Thyroid gland (tissue), 4 donors: ENCODE measurements at places on chromosomes 11 and 22. TPM values are rescaled to one million over a fixed set of nuclear protein-coding genes. Genes with fewer than 3 reads are reported as not detected.

Gene HOATZ
- not detected for total RNA-seq

GRCh38 chr11:45301537-45302246 lies 15.6 kb upstream of the SYT13 start:
- H3K27me3 ChIP-seq = no peaks in the 10 kb centered on the region
- no peak for DNase-seq
- no peaks in the 10 kb centered on the region for H3K4me1 ChIP-seq
- H3K27ac ChIP-seq = no peak overlapping the region
- H3K4me3 ChIP-seq = no peak overlapping the region

GRCh38 chr11:202490-202889 lies 4.7 kb downstream of the BET1L start:
- no peak for DNase-seq
- no peaks in the 10 kb centered on the region for H3K27me3 ChIP-seq
- H3K4me1 ChIP-seq = peaks cover 9% of the 10 kb centered on the region
- no peak overlapping the region for H3K27ac ChIP-seq
- no peak overlapping the region for H3K4me3 ChIP-seq

DNA sequence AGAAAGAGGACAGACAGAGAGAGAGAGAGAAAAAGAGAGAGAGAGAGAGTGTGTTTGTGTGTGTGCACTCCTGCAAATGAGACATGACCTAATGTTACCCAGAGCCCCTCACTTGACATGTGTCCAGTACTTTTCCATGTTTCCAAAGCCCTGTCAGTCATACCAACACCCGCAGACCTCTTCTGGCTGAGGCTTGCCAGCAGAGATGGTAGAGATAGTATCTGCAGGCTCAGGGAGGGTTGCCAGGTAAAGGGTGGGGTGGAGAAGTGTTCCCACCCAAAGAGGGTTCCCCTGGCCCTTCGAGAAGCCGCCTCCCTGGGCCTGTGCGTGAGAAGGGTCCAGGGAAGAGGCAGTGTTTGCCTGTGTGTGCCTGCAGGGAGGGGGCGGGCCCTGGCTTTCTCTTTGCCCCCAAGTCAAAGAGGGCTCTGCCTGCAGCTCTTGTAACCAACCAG lies 40.7 kb downstream of the POU2F3 start:
- peaks cover 16% of the 10 kb centered on the region for H3K4me1 ChIP-seq
- peak; percentile 66 for DNase-seq
- H3K36me3 ChIP-seq = no peaks in the 10 kb centered on the region
- no peak overlapping the region for H3K4me3 ChIP-seq

- no peak overlapping the region for H3K4me3 ChIP-seq
- no peaks in the 10 kb centered on the region for H3K27me3 ChIP-seq
- no peak overlapping the region for H3K27ac ChIP-seq
Observed at GRCh38 chr11:72352859-72353551, 81.3 kb downstream of the CLPB start.

DNA sequence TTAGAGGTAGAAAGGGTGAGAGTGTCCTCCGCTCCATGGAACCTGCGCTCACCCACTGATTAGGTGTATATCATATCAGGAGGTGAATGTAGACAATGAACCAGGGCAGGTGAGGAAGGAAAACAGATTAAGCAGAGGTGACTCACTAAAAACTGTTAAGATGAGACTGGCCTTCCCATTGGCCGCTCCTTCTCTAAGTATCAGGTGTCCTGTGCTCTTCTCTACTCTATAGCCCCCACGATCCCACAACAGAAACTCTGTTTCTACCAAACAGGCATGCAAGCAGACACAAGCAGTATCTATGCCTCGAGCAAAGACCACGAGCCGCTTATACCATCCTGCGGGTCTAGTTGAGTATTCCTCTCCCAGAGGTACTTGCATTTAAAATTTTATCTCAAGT lies 103.1 kb downstream of the SNX19 start:
- no peak overlapping the region for H3K4me3 ChIP-seq
- H3K4me1 ChIP-seq = no peaks in the 10 kb centered on the region
- H3K27me3 ChIP-seq = no peaks in the 10 kb centered on the region
- H3K36me3 ChIP-seq = no peaks in the 10 kb centered on the region
- no peak overlapping the region for H3K27ac ChIP-seq

DNA sequence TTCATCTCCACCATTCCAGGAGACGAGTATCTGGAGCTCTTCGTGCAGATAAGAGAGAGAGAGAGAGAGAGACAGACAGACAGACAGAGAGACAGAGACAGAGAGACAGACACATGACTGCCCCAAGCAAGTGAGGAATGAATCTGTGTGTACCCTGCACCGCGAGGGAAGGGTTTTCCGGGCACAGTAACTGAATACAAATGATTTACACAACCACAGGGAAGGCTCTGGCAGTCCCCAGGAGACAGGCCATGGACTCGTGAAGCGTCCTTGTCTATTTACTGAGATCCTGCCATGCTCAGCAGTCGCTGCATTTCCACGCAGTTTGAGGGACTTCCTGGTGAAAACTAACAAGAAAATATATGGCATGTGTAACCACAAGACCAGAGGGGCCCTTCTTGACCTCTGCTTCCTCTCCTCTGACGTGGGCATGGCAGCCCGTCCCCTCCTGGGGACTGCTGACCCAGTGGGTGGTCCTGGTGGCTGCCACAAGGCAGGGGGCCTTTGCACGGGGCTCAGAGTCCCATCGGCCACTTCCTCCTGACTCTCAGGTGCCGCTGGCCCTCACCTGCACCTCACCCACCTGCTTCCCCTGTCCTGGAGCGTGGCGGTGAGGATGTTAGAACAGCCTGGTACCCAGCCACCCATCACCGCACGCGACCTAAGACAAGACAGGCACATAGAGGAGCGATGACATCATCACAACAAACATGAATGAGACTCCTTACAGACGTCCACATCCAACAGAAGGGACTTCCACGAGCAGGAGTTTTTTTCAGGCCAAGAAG lies 75.9 kb downstream of the PHF21B start:
- no peaks in the 10 kb centered on the region for H3K27me3 ChIP-seq
- H3K4me1 ChIP-seq = peaks cover 12% of the 10 kb centered on the region
- DNase-seq = no peak
- no peak overlapping the region for H3K4me3 ChIP-seq
- no peak overlapping the region for H3K27ac ChIP-seq
- H3K36me3 ChIP-seq = no peaks in the 10 kb centered on the region

Gene AGBL2
- 1.1 TPM for total RNA-seq

DNA sequence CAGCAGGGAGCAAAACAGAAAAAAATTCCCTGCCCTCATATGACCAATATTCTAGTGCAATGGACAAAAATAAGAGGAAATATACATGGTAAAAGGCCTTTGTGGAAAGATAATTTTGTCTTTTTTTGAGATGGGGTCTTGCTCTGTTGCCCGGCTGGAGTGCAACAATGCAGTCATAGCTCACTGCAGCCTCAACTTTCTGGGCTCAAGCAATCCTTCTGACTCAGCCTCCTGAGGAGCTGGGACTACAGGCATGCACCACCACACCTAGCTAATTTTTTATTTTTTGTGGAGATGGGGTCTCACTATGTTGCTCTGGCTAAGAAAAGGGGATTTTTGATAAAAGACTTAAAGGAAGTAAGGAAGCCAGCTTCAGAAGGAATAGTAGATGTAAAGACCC lies 25.7 kb upstream of the DDX10 start:
- no peak overlapping the region for H3K4me3 ChIP-seq
- H3K27me3 ChIP-seq = no peaks in the 10 kb centered on the region
- H3K27ac ChIP-seq = no peak overlapping the region
- no peaks in the 10 kb centered on the region for H3K4me1 ChIP-seq
- H3K36me3 ChIP-seq = no peaks in the 10 kb centered on the region

Gene TMPRSS5
- total RNA-seq = not detected

- no peaks in the 10 kb centered on the region for H3K36me3 ChIP-seq
- no peak overlapping the region for H3K27ac ChIP-seq
- peaks cover 4% of the 10 kb centered on the region for H3K4me1 ChIP-seq
Observed at GRCh38 chr11:12963792-12964536, 45.2 kb upstream of the RASSF10 start.

Gene RBM7
- total RNA-seq = 30.1 TPM

DNA sequence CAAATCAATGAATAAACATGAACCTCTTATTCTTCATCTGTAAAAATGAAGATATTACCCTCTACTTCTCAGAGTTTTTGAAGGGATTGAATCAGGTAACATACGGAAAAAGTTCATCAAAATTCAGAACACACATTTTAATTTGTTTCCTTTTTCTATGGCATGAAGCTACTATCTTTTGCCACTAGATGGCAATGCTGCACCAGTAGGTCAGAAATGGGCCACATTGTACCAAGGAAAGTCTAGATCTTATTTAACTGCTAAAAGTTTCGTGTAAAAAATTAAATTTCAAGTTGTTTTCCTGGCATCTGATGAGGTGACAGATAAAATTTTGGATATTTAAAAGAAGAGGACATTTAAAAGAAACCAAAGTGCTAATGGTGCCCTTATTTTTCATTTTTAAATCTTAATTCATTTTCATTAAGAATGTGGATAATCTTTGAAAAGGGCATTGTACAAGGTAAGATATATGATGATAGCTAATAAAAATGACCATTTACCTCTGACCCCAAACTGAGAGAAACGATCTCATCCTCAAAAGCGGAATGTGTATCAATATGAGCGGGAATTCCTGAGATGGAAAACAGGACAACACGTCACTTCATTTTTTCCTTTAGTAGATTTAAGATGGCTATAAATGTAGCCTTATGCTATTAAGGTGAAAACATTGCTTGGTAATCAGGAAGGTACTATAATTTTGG lies 16.1 kb downstream of the ALKBH8 start:
- peaks cover 7% of the 10 kb centered on the region for H3K4me1 ChIP-seq
- H3K36me3 ChIP-seq = peaks cover 9% of the 10 kb centered on the region
- no peak overlapping the region for H3K4me3 ChIP-seq
- no peak overlapping the region for H3K27ac ChIP-seq
- no peak for DNase-seq

Gene CSF2RB
- 2.6 TPM for total RNA-seq

Gene OR51Q1
- total RNA-seq = not detected
